ENCODE measurements at places on chromosomes 5 and 9.

GRCh38 chr5:66144834-66145390, 812 bp downstream of the SREK1 start:
- DNase-seq, result no peak

DNA sequence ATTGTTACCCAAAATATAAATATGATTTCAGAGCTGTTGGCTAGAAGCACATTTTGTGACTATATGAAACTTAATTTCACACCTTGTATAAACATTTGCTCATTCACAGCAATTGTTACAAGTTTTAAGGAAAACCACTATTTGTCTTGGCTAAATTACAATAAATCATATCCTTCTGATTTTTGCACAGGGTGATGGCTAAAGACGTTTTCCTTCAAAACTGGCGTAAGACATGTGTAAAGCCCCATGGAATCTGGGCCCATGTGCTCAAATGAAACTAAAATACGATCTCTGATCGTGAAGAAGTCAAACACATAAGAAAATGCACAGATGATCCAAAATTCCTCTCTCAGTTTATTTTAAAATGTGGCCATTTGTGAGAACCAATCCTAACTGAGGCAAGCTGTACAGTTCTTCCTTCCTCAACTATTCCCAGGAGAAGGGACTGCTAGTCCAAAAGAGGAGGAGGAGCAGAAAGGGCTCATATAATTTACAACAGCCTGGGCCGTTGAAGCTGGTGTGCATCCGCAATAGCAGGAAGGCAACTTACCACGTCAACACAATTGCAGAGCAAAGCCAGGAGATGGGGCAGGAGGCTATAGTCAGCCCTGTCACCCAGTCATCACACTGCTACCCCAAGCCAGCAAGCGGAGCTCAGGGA, 98.4 kb downstream of the MED27 start:
- no peak for DNase-seq

GRCh38 chr9:91992461-91993041, 42.5 kb upstream of the ROR2 start:
- DNase-seq, result no peak

DNA sequence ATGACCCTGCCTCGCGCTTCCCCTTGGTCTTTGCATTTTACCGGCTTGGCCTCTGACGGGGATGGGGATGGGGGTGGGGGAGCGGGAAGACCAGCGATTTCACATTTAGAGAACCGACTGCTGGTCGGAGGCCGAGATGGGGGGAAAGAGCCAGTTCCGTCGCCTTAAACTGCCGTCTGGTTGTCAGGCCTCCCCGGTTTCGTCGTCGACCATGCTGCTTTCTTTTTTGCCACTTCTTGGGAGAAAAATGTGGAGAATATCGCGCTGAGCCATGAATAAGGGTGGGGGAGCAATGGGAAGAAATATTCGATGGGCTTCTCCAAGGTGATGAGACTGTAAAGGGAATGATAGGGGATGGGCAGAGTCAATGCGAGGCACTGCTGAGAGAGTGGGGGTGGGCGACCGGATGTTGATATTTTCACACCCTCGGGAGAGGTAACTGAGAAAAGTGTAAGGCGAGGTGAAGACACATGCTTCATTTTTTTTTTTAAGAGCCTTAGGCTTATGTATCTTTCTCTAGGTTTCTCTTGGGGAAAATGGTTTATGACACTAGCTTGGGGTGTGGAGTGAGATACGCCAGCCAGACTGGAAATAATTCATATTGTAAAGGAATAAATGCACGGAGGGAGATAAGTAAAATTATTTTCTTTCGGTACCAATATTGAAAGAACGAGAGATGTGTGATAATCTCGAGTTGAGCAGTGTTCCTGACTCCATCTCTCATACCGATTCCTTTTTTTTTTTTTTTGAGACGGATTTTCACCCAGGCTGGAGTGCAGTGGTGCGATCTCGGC, 1.1 kb downstream of the KIF2A start:
- no peak for DNase-seq

- DNase-seq, result no peak
These were observed 192.2 kb upstream of the C9orf72 start for GRCh38 chr9:27765266-27766072.

GRCh38 chr5:171392585-171393159, 5.0 kb downstream of the NPM1 start:
- no peak for DNase-seq

DNA sequence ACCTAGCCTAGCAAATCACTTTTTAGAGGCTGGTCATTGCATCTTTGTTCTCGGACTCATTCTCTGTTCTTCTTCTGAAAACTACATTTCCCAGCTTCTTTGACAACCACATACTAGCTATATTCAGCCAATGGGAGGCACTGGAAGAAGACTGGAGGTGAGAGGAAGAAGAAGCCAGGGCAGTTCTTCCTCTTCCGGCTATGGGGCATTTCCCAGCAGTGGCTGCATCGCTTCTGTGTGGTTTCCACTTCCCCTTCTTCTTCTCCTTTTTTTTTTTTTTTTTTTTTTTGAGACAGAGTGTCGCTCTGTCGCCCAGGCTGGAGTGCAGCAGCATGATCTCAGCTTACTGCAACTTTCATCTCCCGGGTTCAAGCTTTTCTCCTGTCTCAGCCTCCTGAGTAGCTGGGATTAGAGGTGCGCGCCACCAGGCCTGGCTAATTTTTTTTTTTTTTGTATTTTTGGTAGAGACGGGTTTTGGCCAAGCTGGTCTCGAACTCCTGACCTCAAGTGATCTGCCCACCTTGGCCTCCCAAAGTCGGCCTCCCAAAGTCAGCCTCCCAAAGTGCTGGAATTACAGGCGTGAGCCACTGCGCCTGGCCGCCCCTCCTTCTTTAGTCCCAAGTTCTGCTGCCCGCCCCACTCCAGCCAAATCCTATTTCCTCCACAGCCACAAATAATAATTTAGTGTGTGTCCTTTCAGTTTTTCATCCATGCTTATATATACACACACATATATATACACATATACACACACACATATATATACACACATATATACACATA, 6.9 kb upstream of the UBAP1 start:
- no peak for DNase-seq
